ENCODE measurements at places on chromosomes 6 and 20.

DNA sequence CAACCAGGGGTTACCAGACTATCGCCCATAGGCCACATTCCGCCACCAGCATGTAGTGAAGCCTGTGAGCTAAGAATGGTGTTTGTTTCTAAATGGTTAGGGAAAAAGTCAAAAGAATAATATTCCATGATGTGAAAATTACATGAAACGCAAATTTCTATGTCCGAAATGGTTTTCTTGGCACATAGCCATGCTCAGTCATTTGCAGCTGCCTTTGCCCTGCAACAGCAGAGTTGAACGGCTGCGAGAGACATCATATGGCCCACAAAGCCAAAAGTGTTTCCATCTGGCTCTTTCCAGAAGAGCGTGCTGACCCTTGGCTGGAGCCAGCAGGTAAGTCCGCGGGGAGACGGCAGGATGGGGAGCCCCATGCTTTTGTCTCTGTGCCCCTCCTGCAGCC, 60.7 kb downstream of the FAM120B start:
- no peak for DNase-seq

DNA sequence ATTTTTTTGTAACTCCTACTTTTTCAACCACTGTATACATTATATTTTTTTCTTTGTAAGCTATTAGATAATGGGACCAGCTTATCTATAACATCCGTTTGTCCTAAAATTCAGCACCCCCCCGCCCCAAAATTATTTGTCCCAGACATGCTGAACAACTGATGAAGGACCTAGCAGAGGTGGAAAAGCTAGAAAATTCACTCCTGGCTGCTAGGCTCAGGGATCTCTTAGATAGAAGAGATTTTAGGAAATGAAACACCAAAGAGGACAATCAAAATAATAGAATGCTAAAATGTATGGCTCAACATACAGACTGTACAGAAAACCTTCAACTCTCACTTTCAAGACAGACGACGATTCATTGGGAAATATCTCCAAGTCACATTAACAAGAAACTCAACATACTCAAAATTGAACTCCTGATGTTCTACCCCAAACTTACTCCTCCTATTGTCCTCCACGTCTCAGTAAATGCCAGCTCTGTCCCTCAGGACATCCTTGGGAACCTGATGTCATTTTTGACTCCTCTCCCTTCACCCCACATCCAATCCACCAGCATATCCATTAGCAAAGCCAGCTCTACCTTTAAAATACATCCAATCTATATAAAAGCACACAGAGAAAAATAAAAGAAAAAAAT, 4.7 kb downstream of the SOD2 start:
- DNase-seq: no peak

GRCh38 chr6:19432966-19433498, 404.1 kb upstream of the ID4 start:
- DNase-seq: no peak

- no peak for DNase-seq
Observed at GRCh38 chr20:41052742-41053419, 24.3 kb downstream of the TOP1 start.

GRCh38 chr20:15708984-15709598, 864.2 kb downstream of the KIF16B start:
- peak; percentile 7 for DNase-seq

- no peak for DNase-seq
Observed at GRCh38 chr6:55954436-55954835, 79.0 kb upstream of the BMP5 start.

- no peak for DNase-seq
Observed at GRCh38 chr6:101294051-101294638, 99.4 kb upstream of the GRIK2 start.

DNA sequence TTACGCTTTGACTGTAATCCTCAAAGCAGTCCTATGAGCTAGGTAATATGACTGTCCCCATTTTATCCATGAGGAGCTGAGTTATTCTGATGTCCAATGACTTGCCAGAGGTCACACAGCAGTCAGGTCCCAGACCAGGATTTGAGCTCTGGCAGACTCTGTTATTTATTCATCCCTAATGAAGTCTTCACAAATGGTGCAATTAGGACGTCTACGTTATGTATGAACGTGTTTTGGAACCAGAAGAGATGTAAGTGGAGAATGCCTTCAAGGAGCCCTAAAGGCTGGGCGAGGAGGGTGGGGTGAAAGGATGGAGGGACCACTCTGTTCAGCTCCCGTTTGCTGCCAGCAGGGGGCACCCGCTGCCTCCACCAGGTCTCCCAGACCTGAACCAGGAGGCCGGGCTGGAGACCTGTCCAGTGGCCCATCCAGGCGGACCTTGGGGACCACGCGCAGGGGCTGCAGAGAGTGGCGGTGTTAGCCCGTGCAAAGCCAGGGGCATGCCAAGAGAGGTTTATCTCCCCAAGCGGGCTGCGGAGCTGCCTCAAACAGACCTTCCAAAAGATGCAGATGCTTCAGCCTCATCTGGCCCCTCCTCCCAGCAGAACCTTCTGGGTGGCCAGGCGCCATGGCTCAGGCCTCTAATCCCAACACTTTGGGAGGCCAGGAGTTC, 15.2 kb upstream of the ZNF335 start:
- DNase-seq: peak; percentile 86

DNA sequence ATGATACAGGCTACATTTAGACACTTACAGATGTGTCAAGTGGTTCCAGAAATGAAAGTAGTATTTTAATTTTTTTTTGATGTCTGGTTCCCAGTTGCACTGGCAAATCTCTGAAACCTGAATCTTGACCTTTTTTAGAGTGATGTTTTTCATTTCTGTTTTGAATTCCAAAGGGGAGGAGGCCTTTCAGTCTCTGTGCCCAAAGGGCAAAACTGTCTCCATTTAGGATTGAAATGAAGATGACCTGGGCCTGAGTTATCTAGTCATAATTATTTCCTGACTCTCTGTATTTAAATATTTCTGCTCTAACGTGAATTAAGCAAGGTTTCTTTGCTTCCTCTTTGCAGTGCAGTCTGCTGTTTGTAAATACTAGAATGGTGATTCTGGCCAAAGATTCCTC, 252.9 kb upstream of the ZFP64 start:
- no peak for DNase-seq

- DNase-seq: no peak
Observed at GRCh38 chr6:4668271-4669179, 107.7 kb upstream of the CDYL start.

DNA sequence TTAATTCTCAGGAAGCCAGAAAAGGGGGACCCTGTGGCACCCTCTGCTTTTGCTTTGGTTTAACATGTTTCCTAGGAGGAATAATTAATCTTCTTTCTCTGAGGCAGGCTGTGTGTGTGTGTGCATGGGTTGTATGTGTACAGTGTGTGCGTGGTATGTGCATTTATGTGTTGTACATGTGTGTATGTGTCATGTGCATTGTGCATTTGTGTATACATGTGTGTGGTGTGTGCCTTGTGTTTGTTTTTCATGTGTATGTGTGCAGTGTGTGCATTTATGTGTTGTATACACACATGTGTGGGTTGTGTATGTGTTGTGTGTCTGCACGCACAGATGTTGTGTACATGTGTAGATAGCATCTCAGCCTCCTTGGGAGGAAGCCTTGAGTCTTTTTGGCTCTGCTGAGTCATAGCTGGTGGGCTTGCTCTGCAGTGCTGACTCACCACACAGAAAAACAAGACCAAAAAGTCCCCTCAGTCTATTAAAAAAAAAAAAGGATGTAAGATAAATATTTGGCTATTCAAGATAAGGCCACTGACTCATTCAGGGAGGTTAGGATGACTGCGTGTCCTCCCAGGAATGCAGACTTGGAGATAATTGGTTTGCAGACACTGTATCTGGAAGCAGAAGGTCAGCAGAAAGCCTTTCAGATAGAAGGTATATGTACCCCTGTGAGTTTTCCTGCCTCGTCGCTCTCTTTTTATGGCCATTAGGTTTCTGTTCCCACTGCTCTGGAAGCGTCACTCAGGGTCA, 58.6 kb downstream of the SYNJ2 start:
- peak; percentile 77 for DNase-seq

GRCh38 chr6:28940858-28941683, 17.3 kb upstream of the TRIM27 start:
- DNase-seq: no peak

DNA sequence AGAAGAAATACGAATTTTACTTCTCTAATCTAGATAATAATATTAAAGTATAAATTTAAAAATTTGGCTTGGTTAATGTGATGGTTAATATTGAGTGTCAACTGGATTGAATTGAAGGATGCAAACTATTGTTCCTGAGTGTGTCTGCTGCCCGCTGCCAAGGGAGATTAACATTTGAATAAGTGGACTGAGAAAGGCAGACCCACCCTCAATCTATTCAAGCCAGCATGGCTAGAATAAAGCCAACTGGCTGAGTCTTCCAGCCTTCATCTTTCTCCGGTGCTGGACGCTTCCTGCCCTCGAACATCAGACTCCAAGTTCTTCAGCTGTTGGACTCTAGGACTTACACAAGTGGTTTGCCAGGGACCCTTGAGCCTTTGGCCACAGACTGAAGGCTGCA, 152.7 kb downstream of the TBXT start:
- DNase-seq: no peak

GRCh38 chr6:143614235-143614634, 63.5 kb upstream of the PHACTR2 start:
- DNase-seq: no peak

DNA sequence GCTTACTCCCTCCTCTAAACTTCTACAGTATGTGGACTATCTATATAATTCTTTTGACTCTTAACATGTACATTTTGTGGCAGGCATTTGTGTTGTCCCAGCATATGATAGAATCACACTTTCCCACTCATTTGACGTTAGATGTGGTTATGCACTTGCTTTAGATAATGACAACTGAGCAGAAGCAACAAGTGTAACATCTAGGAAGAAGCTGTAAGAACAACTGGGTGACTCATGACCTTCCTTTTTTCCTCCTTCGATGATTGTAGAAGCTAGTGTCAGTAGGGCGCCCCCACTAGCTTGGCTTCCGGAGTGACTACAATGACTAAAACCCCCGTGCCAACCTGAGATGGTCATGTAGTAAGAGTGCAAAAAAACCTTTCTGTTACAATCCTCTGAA, 74.6 kb upstream of the CEP85L start:
- DNase-seq: no peak

DNA sequence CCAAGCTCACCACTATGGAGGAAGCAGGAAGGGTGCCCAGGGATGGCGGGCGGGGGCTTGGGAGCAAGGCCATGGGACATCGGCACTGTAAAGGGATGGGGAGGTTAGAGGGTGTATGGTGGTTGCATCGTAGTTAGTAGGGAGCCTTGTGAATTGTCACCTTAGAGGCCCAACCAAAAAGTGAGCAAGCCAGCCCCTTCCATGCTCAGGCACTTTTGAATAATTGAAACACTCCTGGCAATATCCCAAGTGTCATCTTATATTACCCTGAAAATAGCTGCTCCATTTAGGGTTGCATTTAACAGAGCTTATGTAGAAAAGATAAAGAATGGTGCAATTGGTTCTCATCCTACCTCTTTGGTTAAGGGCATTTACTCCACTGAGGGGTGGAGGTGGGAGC, 169.2 kb downstream of the SAMD5 start:
- DNase-seq: no peak

DNA sequence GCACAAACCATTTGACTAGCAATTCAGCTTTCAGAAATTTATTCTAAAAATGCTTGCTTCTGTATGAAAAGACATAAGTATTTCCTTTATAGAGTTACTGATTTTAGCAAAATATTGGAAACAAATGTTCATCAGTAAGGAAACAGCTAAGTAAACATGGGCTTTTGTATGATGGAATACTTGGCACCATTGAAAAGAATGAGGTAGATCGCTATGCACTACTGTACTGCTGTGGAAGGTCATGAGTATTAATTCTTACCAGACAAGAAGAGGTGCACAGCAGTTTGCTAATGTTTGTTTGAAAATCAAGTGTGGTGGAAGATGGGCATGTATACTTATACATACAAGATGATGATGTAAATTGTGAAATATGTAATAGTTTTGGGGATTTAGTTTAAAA, 73.0 kb downstream of the FARS2 start:
- no peak for DNase-seq

DNA sequence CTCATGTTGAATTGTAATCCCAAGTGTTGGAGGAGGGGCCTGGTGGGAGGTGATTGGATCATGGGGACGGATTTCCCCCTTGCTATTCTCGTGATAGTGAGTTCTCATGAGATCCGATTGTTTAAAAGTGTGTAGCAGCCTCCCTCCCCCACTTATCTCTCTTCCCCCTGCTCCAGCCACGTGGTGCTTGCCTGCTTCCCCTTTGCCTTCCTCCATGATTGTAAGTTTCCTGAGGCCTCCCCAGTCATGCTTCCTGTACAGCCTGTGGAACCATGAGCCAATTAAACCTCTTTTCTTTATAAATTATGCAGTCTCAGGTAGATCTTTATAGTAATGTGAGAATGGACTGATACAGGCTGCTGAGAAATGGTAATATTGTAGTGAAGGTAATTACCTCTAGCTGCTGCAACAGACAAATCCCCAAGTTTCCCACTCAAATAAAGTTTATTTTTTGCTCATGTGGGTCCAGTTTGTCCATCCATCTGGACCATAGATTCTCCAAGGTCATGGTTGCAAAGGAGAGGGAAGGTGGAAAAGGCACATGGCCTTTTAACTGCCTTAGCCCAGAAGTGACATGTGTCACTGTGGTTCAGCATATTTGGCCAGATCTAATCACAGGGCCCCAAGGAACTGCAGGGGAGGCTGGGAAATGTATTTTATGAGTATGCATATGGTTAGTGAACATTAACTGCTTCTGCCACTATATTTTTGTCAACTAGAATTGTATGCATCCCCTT, 89.2 kb downstream of the TRMT11 start:
- no peak for DNase-seq

- DNase-seq: no peak
Observed at GRCh38 chr20:23187751-23188150, 101.6 kb upstream of the CD93 start.

GRCh38 chr20:53260168-53260567, 288.0 kb downstream of the TSHZ2 start:
- DNase-seq: no peak

DNA sequence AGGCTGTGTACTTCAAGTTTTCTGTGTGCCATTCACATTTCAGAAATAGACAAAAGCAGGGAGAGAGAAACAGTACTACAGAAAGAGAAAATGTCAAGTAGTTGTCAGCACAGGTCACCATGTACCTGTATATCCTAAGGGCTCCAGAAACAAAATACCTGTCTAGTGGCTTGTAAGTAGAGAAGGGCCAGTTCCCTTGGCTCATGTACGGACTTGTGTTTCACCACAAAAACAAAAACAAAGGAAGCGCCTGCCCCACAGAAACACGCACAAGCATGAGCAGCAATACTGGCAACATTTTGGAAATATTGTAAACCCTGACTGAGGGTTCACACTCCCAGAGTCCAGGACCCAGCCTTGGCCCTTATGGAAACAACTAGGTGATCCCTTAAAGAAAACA, 44.3 kb downstream of the CNKSR3 start:
- DNase-seq: no peak

DNA sequence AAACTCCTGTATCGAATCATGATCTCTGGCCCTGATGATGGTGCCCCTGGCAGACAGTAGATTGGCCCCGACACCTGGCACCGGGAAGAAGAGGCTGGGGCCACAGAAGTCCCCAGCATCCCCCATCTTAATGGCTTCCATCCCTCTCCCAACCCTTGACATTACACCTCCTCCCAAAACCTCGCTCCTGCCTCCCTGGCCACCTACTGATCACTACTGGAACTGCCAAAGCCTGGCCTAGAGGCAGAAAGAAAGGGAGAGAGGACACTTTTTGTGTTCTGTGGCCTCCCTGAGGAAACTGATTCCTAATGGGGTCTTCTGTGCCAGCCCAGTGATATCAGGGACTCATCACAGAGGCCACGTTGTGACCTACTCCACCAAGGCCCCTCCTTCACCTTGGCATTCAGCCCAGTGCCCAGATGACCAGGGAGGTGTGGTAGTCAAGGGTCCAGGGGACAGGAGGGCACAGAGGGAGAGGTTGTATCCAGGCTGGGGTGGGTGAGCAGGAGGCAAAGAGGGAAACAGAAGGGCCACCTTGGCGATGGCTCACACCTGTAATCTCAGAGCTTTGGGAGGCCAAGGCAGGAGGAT, 6.1 kb downstream of the C20orf173 start:
- peak; percentile 48 for DNase-seq
